NCI-H1417 (cell line): ENCODE measurements at places on chromosomes 2 and 18.
A peak's percentile ranks its signal among the peaks of the same experiment; 100 is the strongest.

DNA sequence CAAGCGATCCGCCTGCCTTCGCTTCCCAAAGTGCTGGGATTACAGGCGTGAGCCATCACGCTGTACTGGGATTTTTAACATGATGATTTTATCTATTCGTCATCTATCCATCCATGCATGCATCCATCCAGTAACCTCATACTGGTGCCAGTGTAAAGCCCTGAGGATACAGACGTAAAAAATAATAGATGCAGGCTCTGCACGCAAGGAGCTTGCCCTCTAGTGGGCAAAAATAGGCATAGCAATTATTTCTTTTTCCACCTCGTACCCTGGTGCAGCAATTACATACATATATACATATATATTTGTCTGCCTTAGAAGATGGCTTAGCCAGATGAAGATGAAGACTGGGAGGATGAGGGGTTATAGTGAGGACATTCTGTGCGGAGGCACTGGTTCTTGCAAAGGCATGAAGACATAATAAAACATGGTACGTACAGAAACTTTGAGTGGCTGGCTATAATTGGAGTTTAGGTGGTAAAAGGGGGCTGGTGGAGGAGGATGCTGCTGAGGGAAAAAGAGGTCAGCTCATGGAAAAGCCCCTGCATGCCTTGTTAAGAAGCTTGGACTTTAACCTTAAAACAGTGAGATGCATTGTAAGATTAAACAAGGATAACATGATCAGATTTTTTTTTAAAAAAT lies 19.6 kb upstream of the RPIA start:
- DNase-seq, result no peak

DNA sequence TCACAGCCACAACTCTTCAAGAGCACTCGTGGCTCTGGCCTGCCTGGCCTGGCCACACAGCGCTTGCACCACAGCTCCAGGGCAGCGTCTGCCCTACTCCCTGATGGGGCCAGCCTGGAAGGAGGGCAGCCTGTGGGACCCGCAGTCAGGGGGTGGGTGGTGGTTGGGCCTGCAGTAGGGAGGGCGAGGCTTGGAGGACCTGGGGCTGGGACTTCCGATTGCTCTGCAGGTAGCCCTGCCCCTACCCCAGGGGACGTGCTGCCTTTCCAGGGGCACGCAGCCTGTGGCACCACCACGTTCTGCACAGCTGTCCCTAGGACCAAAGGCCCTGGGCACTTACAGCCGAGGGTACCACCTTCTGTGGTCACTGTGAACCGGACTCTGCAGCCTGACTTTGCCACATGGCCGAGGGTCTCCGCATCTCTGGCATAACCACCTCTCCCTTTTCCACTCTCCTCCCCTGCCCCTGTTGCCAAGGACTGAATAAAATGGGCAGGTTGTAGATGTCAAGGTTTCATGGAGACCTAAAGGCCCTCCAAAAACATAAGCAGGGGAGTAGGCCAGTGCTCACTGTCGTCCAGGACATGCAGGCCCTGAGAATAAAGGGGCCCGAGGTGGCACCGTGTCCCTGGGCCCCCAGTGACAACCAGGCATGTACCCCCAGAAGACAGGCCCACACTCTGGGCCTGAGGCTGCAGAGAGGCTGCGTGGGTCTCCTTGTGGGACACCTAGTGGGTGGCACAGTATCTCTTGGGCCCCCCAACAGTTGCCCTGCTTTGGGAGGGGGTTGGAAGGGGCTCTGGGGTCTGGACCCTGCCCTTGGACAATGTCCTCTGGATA lies 87.3 kb downstream of the INHBB start:
- no peak for DNase-seq

- no peak for DNase-seq
These were observed 266.3 kb downstream of the SATB2 start for GRCh38 chr2:199191461-199191860.

DNA sequence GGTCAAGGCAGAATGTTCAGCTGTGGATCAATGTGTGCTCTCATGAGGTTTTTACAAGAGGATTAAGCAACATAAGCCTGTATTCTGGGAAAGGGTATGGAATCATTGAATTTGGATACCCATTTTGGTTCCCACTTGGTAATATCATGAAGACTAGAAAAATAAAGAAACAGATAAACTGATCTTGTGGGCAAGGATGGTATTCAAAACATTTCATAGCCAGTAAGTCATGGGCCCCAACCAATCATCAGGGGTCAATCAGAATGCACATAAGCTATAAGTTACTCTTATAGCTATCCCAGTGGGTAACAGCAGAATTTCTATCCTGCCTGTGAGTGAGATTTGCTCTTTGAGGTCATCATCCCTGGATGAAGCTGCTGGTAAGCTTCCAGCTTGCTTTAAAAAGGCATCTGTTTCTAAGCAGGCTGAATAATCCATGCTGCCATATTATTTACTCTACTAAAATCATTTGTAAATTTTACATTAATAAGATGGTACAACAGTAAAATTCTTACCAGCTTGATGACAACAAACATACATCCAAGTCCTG lies 291.2 kb downstream of the RAD51AP2 start:
- no peak for DNase-seq

GRCh38 chr2:23544589-23545295 lies 159.8 kb downstream of the KLHL29 start:
- DNase-seq, result no peak

DNA sequence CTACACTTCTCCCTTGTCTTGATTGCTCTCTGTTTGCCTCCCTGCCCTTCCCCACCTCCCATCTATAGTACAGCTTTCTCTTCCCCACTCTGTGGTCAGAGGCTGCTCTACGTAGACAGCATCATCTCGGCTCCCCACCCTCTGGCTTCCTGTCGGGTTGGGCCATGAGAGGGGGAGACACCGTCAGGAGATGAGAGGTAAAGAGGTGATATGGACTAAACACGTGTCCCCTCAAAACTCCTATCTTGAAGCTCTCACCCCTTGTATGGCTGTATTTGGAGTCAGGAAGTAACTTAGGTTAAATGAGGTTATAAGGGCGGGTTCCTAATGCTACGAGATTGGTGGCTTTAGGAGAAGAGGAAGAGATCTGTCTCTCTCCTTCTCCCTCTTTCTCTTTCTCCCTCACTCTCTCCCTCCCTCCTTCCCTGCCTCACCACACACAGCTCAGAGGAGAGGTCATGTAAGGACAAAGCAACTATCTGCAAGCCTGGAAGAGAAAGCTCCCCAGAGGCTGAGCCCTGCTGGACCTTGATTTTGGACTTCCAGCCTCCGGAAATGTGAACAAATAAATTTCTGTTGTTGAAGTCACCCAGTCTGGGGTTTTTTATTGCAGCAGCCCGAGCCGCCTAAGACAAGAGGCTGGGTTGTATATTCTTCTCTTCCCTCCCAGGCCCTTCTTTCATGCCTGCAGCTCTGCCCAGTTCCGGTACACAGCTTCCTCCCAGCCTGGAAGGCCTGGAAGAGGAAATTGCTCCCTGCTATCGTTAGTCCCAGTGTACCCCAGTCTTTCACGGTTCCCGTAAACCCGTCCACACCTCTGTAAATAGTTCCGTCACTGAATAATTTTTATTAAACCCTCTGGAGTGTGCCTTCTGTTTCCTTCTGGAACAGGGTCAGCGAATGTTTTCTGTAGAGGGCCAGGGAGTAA lies 138.0 kb downstream of the AKAIN1 start:
- DNase-seq, result no peak

DNA sequence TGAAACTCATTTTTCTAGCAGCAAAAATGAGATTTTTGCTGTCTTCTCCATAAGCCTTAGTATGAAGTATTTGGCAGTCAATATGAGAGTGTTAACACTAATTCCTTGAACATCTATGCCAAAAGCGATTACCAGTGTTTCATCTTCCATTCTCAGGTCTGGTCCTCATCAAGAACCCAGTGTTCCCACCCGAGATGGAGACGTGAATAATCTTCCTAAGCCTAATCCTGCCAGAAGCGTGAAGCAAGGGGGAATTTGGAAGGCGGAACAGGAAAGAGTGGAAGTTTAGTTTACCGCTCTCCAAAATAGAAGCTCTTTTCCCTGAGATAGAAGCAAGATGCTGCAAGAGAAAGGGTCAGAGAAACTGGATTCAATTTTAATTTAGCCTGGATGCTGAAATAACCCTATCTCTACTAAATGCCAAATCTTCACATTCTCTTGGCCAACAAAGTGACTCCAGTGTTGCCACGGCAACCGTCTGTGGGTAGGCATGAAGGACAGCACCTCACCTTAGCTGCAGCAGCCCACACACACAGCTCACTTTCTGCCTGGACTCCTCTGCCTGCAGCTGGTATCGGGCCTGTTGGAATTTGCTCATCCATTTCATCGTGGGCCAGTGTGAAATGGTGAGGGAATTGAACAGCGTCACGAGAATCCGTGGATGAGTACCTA lies 711.1 kb downstream of the CBLN2 start:
- no peak for DNase-seq

- peak; percentile 88 for DNase-seq
These were observed 40.1 kb downstream of the SLC4A1AP start for GRCh38 chr2:27703638-27704341.

GRCh38 chr18:14976736-14977430 lies 228.9 kb downstream of the ANKRD30B start:
- no peak for DNase-seq

DNA sequence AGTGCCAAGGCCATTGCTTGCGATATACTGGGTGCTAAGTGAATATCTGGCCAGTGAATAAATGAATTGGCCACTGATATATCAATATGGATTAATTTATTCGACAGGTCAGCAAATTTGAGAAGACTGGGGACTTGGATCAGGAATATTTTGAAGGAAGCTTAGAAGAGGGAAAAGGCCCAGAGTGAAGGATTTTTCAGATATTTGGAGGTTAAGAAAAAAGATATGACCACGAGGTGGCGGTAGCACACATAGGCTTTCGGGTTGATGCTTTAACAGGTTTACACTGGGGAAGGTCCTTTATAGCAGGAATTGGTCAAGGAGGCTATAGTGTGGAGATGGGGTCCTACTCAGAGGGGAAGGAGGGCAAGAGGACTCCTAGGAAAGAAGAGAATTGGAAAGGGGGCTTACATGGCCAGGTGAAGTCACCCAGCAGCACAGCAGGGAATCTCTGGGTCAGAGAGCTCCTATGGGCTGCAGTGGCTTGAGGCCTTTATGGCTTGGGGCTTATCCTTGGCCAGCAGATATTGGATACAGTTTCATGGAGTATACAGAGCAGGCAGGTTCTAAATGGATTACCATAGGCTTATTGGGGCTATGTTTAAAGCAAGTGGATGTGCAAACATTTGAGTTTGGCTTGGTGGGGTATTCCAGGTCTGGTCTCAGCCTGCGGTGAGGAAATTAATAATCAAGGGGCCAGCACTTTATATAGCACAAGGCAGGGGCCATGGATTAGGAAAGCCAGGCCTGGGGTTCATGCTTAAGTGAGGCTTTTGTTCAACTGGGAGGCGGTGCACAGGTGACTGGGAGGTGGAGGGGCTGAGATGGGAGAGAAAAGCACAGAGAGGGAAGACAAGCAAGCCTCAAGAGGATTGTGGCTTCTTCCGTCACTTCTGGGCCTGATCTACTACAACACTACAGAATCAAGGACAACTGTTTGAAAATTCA lies 9.7 kb downstream of the IL1RN start:
- DNase-seq, result peak; percentile 12

- no peak for DNase-seq
These were observed 925.0 kb upstream of the GYPC start for GRCh38 chr2:125730921-125731320.

GRCh38 chr2:218039171-218039570 lies 29.9 kb upstream of the RUFY4 start:
- DNase-seq, result peak; percentile 28

- no peak for DNase-seq
These were observed 5.4 kb downstream of the CXCR4 start for GRCh38 chr2:136112317-136113208.

DNA sequence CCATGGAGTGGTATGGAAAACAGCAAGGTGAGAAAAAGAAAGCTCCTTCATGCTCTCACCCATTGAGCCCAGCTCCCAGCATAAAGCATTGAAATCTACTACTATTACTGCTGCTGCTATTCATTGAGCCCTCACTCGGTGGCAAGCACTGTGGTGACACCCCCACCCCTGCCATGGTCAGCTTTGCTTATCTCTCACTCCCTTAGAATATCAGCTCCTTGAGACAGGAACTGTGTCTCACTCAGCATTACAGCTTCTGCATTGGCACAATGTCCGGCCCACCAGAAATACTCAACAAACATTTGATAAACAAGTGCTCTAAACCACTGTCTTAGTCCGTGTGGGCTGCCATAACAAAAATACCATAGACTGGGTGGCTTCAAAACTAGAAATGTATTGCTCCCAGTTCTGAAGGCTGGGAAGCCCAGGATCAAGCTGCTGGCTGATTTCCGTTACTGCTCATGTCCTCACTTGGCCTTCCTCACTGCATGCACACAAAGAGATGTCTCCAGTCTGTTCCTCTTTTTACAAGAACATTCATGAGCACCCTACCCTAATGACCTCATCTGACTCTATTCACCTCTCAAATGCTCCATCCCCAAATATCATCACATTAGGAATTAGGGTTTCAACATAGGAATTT lies 116.3 kb downstream of the ZBTB7C start:
- no peak for DNase-seq

DNA sequence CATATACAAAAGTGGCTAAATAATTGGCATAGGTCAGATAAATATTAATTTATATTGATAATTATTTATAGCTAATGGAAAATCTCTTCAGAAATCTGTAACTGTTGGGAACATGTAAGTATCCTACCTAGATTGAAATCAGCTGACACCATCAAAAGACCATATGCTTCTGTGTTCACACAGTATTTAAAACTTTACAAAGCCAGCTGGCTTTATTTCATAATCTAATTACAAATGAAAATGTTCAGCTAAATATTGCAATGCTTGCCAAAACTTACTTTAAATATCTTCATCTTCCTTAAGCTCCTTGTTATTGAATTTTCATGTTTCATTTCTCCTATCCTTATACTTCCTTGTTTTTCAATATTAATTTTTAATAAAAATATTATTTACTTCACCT lies 190.9 kb upstream of the DOK6 start:
- DNase-seq, result no peak

GRCh38 chr2:218024871-218025270 lies 22.1 kb upstream of the TNS1 start:
- no peak for DNase-seq
